ENCODE measurements at places on chromosomes 5 and 9.

DNA sequence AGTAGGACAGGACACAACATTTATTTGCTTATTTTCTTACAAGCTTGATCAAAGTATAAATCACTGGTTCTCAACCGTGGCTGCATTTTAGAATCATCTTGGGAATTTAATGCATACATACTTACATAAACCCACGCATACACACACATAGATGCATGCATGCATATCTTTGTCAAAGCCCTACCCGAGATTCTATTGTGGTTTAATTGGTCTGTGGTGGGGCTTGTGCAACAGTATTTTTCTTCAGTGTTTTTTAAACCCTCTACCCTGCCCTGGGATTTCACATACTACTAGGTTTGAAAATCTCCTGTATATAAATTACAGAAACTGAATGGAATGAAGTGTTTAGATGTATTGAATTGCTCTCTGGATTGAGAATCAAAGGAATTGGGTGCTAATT, 1166.2 kb downstream of the MAT2B start:
- no peak for DNase-seq

GRCh38 chr9:126752881-126753670, 51.8 kb upstream of the ZBTB43 start:
- DNase-seq, result no peak

DNA sequence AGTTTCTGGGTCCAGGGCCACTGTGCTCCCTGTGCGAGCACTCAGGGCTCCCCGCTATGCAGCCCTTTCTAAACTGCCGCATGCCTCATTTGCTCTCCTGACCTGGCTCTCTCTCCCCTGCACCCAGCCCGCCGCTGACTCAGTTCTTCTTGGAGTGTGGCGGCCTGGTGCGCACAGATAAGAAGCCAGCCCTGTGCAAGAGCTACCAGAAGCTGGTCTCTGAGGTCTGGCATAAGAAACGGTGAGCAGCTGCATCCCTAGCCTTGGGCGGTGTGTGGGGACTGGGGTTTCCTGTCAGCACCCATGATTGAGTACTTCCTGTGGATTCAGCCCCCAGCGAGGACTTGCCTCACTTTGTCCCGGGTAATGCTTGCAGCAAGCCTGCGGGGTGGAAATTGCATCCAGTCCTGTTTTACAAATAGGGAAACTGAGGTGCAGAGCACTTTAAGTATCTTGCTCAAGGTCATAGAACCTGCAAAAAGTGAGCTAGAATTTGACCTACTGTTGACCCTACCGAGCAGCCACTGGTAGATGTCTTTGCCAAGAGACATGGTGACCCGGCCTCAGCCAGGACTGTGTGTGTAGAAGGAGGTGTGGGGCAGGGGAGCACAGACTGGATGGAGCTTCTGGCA, 27.9 kb downstream of the USP20 start:
- DNase-seq, result peak; percentile 99

GRCh38 chr5:31442058-31442745, 89.7 kb downstream of the DROSHA start:
- DNase-seq, result no peak

- DNase-seq, result no peak
These were observed 35.0 kb upstream of the PCSK5 start for GRCh38 chr9:75855509-75855908.

DNA sequence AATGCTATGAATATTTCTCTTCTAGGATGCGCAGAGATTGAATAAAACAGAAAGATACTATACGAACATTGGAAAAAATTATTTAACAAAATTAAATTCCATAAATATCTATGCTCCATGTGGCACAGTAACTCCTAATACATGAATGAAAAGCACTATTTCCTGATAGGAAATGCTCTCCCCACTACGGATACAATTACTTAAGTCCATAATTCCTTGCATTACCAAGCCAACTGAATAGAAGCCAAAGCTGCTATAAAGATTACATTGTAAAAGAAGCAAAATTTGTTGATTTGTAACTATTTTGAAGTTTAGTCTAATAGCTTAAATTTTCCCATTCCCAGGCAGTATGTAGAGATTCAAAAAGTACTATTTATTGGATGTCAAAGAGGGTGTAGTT, 61.8 kb upstream of the SNX2 start:
- no peak for DNase-seq

- DNase-seq, result no peak
These were observed 321.9 kb upstream of the ACTBL2 start for GRCh38 chr5:57804505-57804904.

GRCh38 chr5:62690421-62690820, 111.8 kb downstream of the LRRC70 start:
- no peak for DNase-seq

GRCh38 chr5:78803353-78803752, 154.8 kb upstream of the LHFPL2 start:
- no peak for DNase-seq

DNA sequence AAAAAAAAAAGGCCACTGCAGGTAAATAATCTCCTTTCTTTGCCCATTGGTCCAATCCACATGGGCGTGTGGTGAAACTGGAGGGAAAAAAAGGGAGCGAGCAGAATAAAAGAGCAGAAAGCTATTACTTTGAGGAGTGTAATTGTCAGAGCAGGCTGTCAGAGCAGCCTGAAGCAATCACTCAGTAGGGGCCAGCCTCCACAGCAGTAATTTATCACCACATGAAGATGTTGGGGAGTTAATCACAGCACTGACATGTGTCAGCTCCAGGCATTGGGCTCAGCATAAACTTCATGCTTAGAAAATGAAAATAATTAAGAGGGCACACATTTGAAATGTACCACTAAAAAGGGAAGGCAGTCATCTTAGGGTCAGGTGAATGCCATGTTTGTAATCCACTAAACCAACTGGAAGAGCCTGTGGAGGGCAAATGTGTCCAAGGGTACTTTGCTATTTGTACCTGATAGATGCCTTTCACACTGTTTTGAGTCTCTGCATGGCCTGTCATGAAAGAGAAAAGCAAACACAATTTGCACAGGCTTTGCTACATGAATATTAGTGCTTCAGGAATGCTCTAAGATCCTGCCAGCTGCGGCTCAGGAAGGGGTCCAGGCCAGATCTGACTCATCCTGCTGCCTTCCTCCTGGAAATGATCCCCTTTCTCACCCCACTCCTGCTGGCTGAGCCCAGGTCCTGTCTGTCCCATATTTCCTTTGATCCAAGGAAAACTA, 2.9 kb upstream of the PTGER4 start:
- no peak for DNase-seq

DNA sequence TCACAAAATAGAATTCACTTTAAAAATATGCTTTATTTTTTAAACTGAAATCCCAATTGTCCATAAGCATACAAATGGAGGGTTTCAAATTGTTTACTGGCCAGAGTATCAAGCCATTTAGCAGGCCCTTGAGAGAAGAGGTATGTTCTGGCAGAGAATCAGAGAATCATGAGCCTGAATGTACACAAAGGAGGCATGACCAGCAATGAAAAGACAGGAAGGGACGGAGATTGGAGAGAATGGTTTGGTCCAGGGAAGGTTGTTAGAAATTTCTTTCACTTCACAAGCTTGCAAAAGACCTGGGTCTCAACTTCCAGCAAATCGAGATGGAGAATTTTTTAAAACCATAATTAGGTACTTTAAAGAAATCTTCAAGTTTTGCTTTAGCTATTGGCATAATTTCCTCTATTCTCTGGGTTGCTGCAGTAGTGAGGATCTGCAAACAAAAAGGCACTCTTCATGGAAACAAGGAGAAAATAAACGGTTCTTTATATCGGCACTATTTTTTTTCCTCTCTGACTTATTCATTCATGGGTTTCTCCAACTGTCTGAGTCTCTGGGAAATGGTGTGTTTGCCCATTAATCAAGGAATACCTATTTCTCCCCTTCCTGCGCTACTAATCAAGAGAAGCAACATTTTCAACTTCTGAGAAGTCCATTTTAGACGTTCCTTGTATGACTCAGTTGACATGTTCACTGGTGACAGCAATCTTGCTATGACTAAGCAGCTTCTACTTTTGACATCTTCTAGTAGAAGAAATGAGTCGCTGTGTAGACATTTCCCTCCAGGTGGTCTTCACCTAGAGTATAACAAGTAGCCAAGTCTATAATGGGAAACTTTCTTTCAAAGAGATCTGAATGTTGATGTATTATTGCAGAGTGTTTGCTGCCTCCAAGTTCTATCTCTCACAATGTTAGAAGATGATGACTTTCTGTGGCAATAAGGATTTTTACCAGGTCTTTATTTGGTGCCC, 23.1 kb upstream of the ERCC6L2 start:
- DNase-seq, result no peak

DNA sequence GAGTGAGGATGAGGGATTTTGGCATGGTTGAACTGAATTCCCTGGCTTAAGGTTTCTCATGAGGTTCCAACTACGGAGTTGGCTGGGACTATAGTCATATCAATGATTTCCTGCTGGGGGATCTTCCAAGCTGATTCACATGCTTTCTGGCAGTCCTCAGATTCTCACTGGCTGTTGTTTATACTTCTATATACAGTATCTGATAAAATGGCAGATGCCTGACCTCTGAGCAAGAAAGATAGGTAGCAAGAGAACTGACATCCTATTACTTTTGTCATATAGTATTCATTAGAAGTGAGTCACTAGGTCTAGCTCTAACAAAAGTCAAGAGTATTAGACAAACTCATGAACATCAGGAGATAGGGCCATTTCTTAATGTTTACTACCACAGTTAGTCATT, 440.9 kb upstream of the EDIL3 start:
- no peak for DNase-seq

GRCh38 chr5:15440434-15440833, 59.5 kb upstream of the FBXL7 start:
- no peak for DNase-seq

DNA sequence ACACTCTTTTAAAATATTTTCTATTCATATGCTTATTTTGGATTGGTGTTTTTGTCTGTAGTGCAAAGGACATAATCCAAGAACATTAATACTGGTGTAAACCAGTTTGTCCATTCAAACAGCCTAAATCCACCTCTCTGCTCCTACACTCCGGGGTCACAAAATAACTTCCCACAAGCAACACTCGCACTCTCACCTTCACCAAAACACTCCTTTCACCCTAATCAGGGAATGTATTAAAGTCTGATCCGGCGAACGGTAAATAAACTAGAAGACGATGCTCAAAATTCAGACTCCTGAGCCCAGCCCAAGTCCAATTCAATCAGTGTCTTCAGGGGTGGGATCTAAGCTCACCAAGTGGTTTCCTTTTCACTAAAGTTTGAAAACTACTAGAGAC, 649 bp downstream of the AP3B1 start:
- DNase-seq, result no peak

GRCh38 chr9:85859765-85860164, 81.2 kb upstream of the NAA35 start:
- DNase-seq, result no peak

GRCh38 chr5:58771796-58772195, 188.9 kb downstream of the RAB3C start:
- no peak for DNase-seq

- no peak for DNase-seq
These were observed 12.5 kb upstream of the MAMDC2 start for GRCh38 chr9:70031141-70031545.

DNA sequence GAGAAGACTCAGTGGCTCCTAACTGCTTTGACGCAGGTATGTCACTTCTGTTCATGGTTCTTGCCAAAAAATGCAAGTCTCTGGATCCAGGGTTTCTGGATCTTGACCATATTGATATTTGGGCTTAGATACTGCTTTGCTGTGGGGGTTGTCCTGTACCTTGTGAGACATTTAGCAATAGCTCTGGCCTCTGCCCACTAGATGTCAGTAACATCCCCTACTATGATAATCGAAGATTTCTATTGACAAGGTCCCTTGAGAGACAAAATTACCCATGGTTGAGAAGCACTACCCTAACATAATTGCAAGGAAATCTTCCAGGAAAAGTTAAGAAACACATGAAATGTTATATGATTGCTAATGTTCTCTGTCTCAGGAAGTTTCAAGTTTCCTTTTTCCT, 285.4 kb downstream of the TMEM232 start:
- DNase-seq, result no peak

GRCh38 chr9:8074713-8075286, 275.2 kb upstream of the DMAC1 start:
- DNase-seq, result no peak

GRCh38 chr5:174402222-174402812, 322.1 kb upstream of the MSX2 start:
- DNase-seq, result no peak

GRCh38 chr5:157030692-157031091, 28.2 kb downstream of the HAVCR1 start:
- DNase-seq, result no peak

GRCh38 chr5:42337607-42338006, 85.6 kb upstream of the GHR start:
- no peak for DNase-seq

DNA sequence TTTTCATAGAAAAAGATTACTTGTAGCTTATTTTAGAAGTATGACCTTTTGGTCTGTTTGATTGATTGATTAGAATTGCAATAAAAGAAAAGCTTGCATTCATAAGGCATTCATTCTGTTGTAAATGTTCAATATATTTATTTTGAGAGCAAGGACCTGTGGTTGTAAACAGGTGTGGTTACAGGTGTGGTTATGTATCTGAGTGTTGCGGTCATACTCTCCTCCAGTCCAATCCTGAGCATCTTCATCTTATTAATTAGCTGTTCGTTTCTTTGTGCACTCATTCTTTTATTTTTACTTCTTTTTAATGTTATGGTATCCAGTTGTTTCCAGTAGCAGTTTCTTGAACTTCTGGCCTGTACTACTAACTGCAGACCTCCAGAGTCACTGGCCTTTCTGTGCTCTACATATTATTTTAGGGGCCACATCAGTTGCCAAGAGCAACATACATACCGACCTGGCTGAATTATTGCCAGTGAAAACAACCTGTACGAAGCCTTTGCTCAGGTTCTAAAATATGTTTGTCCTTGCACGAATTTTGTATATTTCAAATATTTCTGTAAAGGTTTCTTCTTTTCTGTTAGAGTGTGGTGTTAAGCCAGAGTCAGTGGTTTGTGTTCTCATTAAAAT, 128.7 kb downstream of the CDC42SE2 start:
- DNase-seq, result no peak

GRCh38 chr5:169670769-169671525, 33.9 kb downstream of the DOCK2 start:
- no peak for DNase-seq

DNA sequence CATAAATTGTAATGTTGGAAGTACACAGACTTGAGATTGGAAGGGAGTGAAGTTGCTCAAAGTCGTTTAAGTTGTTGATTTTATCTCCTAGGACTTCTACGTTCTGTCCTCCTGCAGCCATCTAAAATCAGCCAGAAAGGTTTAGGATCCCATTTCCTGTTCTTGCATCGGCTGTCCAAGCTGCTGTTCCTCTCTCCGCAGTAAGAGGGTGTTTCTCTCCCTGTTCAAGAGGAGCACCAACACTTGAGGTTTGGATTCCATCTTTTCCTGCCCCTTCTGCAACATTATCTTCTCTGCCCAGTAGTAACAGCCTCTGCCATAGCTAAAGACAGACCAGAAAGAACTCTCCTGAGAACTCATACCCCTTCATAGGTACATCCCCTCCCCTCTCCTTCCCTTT, 373.4 kb downstream of the GADD45G start:
- no peak for DNase-seq

All from GDM1 (cell line).